ENCODE measurements at places on chromosomes 2 and 18. TPM values are rescaled to one million over a fixed set of nuclear protein-coding genes. Genes with fewer than 3 reads are reported as not detected.

DNA sequence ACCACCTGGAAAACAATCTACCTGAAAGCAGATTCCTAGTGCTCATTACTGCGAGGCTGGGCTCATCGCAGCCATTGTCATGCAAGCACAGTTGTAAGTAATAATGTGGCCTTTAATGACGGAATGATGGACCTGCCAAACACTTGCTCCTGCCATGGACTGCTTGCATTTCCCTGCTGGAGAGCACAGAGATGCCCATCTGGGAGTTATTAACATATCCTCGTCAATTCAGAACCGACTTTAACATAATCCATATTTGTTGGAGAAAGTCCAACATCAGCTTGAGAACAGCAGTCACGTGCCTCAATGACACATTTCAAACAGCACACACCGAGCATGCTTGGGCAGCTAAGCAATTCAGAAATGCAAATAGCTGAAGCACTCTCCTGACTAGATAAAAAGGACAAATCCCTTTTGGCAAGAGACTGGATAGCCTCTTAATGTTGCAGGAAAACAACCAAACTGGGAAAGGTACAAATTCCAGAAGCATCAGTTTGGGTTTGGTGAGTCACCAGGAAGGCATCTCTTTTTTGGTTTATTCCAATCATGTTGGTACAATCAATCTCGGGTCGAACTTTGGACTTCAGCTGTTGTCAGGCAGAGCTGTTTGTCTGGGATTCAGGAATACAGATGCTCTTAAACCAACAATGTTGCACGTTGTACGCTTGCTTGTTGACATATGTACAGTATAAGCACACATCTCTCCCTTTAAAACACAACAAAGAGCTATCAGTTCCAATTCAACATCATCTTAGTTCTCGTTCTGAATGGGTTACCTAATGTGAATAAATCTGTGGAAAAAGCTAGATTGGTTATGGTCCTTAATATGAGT lies 395.8 kb downstream of the LNPK start:
- DNase-seq: no peak
- no peak overlapping the region for H3K27ac ChIP-seq
- no peaks in the 10 kb centered on the region for H3K27me3 ChIP-seq
- no peaks in the 10 kb centered on the region for H3K4me1 ChIP-seq
- no peak overlapping the region for H3K4me3 ChIP-seq

Gene GYPC
- total RNA-seq: 92.6 TPM

Gene TUBA3E
- not detected for total RNA-seq

Gene SERPINB4
- total RNA-seq: not detected

GRCh38 chr18:8751692-8752091 lies 46.3 kb downstream of the MTCL1 start:
- no peaks in the 10 kb centered on the region for H3K4me1 ChIP-seq
- H3K27me3 ChIP-seq: no peaks in the 10 kb centered on the region
- no peak overlapping the region for H3K27ac ChIP-seq
- H3K36me3 ChIP-seq: no peaks in the 10 kb centered on the region
- H3K4me3 ChIP-seq: no peak overlapping the region

GRCh38 chr18:21955757-21956652 lies 213.4 kb upstream of the GATA6 start:
- no peaks in the 10 kb centered on the region for H3K4me1 ChIP-seq
- H3K4me3 ChIP-seq: no peak overlapping the region
- no peaks in the 10 kb centered on the region for H3K27me3 ChIP-seq
- DNase-seq: peak; percentile 85
- H3K36me3 ChIP-seq: no peaks in the 10 kb centered on the region

- no peak for DNase-seq
- H3K4me3 ChIP-seq: no peak overlapping the region
- H3K36me3 ChIP-seq: no peaks in the 10 kb centered on the region
- no peak overlapping the region for H3K27ac ChIP-seq
- no peaks in the 10 kb centered on the region for H3K4me1 ChIP-seq
Measured at GRCh38 chr2:121063471-121063870, 221.5 kb downstream of the TFCP2L1 start.

- no peak overlapping the region for H3K4me3 ChIP-seq
- no peaks in the 10 kb centered on the region for H3K27me3 ChIP-seq
- peaks cover 6% of the 10 kb centered on the region for H3K4me1 ChIP-seq
- DNase-seq: no peak
- H3K36me3 ChIP-seq: no peaks in the 10 kb centered on the region
Measured at GRCh38 chr2:162012565-162013058, 61.4 kb downstream of the DPP4 start.

Gene ZNF521
- total RNA-seq: 12.7 TPM

GRCh38 chr2:237998530-237998929 lies 31.7 kb downstream of the UBE2F start:
- no peak overlapping the region for H3K4me3 ChIP-seq
- no peak for DNase-seq
- no peak overlapping the region for H3K27ac ChIP-seq
- peaks cover 22% of the 10 kb centered on the region for H3K36me3 ChIP-seq
